ENCODE measurements at places on chromosomes 3 and 15.

DNA sequence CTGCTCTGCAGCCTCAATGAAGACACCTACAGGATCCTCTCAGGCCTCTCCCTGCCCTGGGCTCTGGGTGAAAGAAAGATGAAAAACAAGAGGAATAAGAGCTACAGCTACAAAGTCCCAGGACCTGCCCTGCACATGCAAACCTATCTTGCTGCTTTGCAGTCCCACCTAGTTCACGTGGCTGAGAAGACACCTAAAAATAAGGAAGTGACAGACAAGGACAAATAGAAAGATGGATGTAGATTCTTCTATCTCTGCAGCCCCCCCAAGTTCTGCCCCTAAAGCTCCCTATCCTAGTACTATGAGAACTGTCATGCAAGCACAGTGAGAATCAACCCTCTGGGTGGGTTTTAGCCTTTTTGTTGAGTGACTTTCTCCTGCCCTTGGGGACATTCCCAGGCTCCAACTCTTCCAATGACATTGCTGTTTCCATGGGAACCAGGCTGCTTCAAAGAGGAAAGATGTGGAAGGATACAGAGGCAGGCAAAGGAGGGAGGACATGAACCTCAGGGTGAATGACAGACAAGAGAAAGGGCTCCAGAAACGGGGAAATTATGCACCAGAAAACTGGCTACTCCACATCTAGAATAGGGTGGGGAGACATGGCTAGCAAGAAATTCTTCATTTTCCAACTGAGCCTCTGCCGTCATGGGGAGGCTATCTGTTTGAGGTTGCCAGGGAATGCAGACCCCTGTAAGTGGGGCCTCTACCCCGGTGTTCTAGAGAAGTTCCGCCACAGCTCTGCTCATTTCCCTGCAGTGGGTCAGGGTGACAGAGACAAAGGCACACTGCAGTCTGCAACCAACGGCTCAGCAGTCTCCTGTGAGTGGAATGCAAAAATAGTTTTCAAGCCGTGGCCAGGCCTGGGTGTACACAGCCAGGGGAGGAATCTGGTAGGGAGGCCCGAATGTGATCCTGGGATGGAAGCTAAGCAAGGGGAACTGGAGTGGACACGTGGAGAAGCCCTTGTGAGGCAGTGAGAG lies 5.2 kb downstream of the CSPG5 start:
- DNase-seq, result no peak

DNA sequence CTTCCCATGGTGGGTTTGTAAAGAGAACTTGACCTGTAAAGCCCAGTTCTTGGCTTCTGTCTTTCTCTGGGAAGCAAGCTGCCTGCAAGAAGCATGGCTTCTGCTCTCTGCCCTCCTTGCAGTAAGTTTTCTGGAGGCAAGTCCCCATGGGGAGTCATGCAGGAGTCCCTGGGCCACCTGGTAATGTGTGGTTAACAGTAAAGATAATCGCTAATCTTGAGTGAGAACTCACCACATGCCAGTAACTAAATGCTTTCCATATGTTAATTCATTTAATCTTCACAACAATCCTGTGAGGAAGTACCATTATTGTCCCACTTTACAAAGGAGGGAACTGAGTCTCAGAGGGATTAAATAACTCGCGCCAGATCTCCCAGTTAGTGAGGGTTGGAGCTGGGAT lies 4.2 kb downstream of the CAPN3 start:
- DNase-seq, result no peak

GRCh38 chr3:126356373-126357264 lies 589 bp downstream of the KLF15 start:
- DNase-seq, result no peak

- no peak for DNase-seq
Observed at GRCh38 chr15:59936741-59937140, 67.4 kb upstream of the FOXB1 start.

DNA sequence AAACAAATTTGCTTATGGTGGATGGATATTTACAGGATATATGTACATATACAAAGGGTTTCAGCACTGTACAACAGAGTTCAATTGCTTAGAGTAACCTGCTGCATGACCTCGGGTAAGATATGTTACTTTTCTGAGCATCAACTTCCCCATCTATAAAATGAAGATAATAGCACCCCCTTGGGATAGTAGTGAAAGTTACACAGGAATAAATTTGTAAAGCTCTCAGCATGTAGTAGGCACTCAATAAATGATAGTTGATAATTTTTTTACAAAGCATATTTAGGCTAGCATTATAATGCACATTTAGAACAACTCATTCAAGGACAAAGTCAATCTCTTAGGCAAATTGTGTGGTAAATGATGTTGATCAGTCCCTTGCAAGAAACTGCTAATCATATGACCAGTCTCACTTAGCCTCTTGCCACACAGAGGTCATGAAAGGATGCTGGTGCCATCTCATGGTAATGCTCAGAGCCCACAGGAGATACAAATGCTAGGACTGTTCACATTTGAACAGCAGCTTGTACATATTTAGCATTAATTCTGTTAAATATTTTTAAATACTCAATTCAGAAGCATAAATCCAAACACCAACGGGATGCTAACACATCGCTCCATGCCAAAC lies 123.9 kb downstream of the MAGI1 start:
- DNase-seq, result no peak

- DNase-seq, result no peak
Observed at GRCh38 chr3:73592154-73593144, 32.3 kb downstream of the PDZRN3 start.

DNA sequence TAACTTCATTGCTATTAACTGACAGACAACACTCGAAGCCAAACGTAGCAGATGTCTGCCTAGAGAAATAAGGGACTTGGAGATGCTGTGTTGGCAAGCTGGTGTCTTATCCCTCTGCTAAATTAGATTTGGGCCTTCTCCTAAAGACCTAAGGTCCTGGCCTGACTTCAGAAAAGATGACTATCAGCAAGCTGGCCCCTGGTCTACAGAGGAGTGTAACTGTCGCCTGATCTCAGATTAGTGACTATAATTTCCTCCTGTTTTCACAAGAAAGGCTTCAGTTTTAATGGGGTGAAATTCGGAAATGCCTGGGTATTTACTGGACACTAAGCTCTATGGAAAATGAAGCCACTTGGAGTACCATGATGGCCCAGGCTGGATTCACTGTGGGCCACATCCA lies 53.1 kb upstream of the SLC7A14 start:
- DNase-seq, result no peak

- DNase-seq, result no peak
Observed at GRCh38 chr3:196694941-196695848, 16.9 kb downstream of the CEP19 start.

- no peak for DNase-seq
Observed at GRCh38 chr3:58962040-58962651, 87.7 kb downstream of the CFAP20DC start.

DNA sequence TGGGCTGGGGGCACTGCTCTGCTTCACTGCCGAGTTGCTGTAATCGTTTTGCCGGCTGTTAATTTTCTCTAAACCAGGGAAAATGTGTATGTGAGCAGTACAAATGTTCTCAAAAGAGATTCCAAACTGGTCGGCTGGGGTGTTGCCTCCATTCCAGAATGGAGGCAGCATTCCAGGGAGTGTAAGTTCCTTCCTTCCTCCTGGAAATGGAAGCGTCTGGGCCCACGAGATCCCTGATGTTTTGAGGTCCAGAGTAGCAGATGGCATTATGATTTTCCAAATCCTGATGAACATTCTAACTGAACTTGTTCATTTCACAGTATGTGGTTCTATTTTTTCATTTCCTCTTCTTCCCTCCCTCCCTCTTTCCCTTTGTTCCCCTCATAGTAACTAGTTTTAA lies 64.4 kb upstream of the SKOR1 start:
- no peak for DNase-seq

DNA sequence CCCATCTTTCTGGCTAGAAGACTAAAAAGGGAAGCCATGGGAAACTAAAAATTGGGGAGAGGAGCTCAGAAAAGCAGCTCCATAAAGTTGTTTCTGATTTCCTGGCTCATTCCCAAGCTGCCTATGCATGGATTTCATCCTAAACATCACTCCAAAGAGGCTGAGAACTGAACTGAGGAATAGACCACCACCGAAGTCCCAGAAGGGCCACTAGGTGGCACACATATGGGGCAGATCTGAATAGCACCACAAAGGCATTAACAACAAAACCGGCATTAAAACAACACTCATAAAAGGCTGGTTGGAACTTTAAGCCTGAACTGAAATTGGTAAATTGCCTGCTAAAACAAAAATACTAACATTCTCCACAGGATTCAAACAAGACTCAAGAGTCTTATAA lies 106.3 kb downstream of the PLD1 start:
- DNase-seq, result no peak

DNA sequence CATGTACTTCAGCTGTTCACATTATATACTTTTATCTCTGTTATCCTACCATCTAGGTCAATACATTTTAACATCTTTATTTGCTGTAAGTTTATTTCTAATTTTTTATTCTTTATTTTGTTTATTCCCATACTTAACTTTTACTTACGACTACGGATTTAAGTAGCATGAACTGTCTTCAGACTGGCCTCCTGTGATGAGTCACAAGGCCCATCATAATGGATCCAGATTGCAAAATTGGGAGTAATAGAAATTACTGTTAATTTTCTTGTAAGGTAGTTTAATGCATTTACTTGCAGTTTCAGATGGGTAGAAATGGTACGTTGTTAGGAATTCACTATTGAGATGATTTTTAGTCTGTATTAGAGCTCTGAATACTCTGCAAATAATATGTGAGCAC lies 45.9 kb downstream of the PPARG start:
- no peak for DNase-seq

- DNase-seq, result no peak
Observed at GRCh38 chr3:191372122-191372521, 41.8 kb upstream of the UTS2B start.

DNA sequence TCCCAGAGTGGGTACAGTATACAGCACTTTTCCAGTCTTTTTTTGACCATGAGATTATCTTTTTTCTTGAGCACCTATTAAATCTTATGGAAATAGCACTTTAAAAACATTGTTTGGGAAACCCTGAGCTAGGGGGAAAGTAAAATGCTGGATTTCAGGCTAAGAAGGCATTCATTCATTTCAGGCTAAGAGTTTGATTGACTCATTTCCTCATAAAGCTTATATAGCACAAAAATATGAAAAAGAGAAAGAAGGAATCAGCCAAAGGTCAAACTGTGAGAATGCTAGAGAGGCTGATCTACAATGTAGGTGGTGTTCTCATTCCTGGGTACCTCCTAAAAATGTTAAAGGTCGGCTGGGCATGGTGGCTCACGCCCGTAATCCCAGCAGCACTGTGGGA lies 10.5 kb downstream of the TTC23 start:
- no peak for DNase-seq

DNA sequence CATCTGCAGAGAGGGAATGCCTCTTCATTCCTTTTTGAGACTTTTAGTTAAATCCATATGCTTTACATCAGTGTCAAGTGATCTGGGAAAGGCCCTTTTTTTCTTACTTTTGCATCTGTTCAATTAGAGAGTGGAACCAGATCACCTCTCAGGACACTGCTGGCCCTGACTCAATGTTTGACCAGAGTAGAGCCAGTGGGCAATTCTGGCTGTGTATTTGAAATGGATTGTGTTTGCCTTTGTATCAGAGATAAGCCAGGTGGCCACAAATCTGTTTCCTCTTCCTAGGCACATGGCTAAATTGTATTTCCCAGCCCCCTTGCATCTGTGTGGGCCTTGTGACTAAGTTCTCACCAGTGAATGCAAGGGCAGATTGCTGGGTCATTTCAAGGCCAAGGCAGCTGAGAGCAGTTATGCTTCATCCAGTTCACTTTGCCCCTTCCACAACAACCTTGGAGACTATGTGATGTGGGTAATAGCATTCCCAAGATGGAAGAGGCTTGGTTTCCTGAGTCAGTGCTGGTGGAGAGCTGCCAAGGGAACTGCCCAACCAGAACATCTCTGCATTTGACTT lies 75.6 kb upstream of the CACNA2D3 start:
- no peak for DNase-seq

DNA sequence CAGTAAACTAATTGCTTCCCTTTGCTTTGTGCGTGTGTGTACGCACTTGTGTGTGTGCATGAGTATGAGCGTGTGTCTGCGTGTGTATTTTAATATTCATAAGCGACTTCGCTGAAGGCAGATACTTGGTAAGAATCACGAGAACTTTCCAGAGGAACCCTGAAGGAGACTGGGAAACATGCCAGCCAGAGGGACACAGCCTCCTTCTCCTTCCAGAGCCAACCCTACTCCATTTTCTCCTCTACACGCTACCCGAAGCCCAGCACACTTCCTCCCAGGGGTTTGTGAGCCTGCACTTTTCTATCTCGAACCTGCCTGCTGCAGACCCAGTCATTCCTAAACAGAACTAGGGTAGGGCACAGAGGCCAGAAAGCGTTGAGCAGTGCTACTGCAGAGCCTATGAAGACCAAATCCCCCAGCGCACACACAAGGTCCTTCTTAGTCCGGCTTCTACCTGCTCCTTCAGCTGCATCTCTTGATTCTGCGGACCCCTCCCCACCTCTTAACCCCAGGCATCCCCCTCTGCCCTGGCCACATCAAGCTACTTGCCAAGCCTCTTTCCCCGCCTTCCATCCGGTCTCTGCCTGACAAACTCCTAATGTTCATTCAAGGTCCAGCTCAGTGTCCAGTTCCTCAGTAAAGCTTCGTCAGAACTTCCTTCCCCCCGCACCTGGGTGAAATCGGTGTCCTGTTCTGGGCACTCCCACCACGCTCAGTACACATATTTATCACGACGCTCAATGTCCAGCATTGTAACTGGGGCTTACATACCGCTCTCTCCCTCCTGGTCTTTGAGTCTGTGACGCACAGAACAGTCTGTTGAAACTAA lies 191.8 kb downstream of the FAM43A start:
- no peak for DNase-seq

DNA sequence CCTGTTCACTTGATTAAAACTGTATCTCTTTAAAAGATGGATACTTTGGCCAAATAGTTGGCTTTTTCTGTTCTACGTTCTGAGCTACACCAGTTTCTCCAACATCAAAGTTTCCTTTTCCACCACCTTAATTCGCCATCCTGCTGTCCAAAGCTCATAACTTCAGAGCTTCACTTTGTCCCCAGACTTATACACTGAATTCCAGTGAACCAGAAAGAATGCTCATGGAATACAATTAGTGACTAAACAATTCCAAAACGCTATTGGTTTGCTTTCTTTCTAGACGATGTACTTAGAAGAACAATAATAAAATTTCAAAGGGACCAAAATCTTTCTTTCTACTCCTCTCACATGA lies 23.2 kb downstream of the GPR15 start:
- no peak for DNase-seq

DNA sequence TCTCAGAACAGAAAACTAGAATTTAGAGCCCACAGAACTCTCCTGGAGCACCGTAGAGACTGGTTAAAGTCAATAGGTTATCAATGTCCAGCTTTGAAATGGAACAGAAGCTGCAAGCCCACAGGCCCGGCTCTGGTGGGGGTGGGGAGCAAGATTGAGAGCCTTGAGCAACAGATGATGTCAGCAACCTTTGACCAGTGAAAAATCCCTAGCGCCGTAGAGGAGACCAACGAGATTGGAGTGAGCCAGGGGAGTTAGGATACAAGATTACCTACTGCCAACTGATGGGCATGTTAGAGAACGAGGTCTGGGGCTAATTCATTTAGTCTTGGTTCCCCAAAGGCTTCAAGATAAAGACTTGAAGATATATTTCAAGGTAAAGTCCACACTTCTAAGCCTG lies 345.5 kb upstream of the LMCD1 start:
- no peak for DNase-seq
